Stimulated activated CD4-positive, alpha-beta T cell treated with anti-CD3 and anti-CD28 coated beads, Interleukin-2, amount 100 ng/mL, for 24 hours (primary cell): ENCODE measurements at places on chromosomes 16 and 17.

GRCh38 chr17:42667088-42667951 is 8.2 kb downstream of the TUBG2 start:
- no peak for DNase-seq

- DNase-seq, result no peak
Observed at GRCh38 chr17:82486231-82487094, 27.9 kb downstream of the NARF start.

GRCh38 chr17:7313890-7314718 is 1.1 kb downstream of the GPS2 start:
- DNase-seq, result no peak

DNA sequence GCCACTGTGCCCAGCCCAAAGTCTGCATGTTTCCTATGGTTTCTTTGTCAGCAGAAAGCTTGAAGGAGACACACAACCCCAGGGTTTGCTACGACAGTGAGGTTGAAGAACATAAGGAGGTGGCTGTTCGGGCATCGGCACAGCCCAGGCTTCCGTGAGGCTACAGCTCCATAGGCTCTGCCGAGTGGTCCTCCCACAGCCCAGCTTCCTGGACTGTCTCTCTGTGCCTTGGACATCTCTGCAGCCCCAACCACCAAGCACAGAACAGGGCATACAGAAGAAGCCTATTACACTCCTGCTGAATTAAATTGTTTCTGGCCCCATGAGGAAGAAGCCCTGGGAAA is 3.2 kb upstream of the HAP1 start:
- DNase-seq, result no peak

- no peak for DNase-seq
Observed at GRCh38 chr16:47142486-47142820, 1.3 kb downstream of the NETO2 start.

DNA sequence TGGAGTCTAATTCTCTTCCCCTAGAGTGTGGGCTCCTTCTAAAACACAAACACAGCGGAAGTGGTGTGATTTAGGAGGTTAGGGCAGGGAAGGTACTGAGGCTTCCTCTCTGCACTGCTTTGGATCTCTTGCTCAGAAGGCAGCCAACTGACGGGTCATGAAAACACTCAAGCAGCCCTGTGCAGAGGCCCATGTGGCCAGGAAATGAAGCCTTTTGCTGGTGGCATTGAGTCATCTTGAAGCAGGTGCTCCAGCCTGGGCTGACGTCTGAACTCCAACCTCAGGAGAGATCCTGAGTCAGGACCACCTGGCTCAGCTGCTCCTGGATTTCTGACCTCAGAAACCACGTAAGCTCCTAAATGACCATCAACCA is 72.9 kb downstream of the MRM1 start:
- DNase-seq, result peak; percentile 29

GRCh38 chr17:76726776-76727718 is at the start of gene METTL23:
Gene METTL23 (plus strand): TSS chr17:76726839. CDS start chr17:76729711, 2,872 bp downstream.
- DNase-seq, result peak; percentile 80

DNA sequence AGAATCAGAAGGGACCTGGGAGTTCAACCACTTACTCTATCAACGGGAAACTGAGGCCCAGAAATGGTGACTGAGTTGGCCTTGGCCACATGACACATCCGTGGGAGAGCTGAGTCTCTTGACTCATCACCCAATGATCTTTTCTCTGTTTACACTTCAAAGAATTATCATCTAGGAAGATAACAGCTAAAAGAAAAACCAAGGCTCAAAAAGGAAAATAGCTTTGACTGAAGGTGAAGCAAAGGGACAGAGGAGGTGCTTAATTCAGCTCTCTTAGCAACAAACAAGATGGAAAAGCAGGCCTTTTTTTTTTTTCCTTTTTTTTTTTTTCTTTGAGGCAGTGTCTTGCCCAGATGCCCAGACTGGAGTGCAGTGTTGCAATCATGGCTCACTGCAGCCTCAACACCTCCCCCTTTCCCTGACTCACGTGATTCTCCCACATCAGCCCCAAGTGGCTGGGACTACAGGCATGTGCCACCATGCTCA is 16.7 kb downstream of the ERCC4 start:
- no peak for DNase-seq

- no peak for DNase-seq
Observed at GRCh38 chr16:83900571-83900970, 1.7 kb downstream of the MLYCD start.

DNA sequence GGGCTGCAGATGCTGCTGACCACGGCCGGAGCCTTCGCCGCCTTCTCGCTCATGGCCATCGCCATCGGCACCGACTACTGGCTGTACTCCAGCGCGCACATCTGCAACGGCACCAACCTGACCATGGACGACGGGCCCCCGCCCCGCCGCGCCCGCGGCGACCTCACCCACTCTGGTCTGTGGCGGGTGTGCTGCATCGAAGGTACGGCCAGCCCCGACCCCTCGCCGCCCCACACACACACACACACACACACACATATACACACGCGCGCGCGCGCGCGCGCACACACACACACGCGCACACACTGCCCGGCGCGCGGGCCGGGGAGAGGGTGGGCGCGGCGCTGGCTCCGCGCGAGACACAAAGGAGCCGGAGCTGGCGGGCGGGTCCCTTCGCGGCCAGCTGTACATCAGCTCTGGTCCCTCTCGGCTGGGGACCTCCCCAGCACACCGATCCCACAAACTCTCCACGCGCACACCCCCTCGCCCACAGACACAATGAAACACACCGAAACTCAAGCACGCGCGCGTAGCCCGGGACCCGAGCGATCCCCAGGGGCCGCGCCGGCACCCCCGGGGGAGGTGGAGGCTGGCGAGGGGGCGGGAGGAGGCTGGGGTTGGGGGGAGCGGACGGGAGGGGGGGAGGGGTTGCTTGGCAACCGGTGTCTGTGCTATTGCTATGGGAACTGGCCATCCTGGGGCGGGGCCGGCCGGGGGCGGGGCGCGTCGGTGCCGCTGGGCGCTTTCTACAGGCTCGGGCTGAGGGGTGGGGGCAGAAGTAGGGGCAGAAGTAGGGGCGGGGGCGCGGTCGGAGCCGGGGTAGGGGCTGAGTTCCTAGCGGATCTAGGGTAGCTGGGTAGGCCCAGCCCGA is 658 bp downstream of the CACNG4 start:
- DNase-seq, result peak; percentile 58
